ENCODE measurements at places on chromosomes 11 and 22. TPM values are rescaled to one million over a fixed set of nuclear protein-coding genes. Genes with fewer than 3 reads are reported as not detected.

DNA sequence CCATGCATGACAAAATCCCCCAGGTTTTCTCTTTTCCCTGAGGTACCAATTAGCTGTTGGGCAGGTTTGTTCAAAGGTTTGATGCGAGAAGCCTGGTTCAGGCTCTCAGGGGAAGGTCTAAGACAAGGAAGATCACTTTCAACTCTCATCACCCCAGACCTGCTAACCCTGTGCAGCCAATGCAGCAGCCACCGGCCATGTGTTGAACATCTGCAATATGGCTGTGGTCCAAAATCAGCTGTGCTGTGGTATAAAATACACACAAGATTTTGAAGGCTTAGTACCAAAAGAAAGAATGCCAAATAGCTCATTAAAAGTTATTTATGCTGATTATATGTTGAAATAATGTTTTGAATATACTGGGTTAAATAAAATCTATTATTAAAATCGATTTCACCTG lies 58.5 kb downstream of the SMCO4 start:
- H3K27me3 ChIP-seq = no peaks in the 10 kb centered on the region
- no peaks in the 10 kb centered on the region for H3K4me1 ChIP-seq
- H3K27ac ChIP-seq = no peak overlapping the region
- no peak overlapping the region for H3K4me3 ChIP-seq

GRCh38 chr11:21771097-21771496 lies 421.8 kb upstream of the ANO5 start:
- H3K36me3 ChIP-seq = no peaks in the 10 kb centered on the region
- H3K4me1 ChIP-seq = no peaks in the 10 kb centered on the region
- DNase-seq = no peak
- H3K4me3 ChIP-seq = no peak overlapping the region
- H3K27me3 ChIP-seq = no peaks in the 10 kb centered on the region
- H3K27ac ChIP-seq = no peak overlapping the region

DNA sequence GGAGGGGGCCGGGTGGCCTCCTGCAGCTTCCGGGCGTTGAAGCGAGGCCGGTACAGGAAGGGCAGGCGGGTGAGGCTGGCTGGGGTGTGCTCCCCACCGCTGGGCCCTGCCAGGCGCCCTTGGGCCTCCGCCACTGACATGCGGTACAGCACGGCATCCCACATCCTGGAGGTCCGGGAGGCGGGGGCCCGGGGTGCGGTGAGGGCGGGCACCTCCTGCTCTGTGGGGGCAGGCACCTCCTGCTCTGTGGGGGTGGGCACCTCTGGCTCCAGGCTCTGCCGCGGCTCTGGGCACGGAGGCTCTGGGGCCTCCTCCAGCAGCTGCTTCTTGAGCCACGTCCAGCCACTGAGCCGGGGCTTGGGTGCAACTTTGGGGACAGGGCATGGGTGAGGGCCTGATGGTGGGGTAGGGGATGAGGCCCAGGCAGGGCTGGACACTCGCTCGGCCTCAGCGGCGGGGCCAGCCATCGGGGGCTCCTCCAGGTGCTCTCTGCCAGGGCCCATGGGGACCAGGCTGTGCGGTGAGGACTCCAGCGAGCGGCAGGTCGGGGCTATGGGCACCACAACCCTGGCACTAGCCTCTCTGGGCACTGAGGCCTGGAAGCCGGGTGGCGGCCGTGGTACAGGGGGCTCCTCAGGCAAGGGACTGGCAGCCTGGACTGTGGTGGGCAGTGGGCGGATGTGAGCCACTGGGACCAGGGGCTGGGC lies 2.3 kb downstream of the PRR33 start:
- H3K4me3 ChIP-seq = peak overlapping the region; percentile 37
- H3K36me3 ChIP-seq = peaks cover 18% of the 10 kb centered on the region
- peak overlapping the region; percentile 71 for H3K27ac ChIP-seq
- peak; percentile 64 for DNase-seq

DNA sequence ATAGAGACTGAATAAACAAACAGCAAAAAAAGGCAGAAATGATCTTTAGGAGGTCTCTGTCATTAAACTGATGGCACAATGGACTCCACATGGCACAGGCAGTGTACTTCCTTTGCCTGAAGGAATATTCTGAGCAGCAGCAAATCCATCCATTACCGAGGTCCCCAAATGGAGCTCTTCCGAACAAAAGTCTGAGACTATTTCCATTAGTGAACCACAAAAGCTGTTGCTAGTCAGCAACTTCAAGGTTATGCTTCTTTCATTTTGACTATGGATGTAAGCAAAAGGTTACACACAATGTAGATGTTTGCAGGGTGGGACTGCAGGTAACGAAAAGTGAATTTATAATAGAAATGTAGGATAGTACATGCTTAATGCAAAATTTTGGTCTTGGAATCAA lies 14.5 kb downstream of the NARS2 start:
- H3K27me3 ChIP-seq = no peaks in the 10 kb centered on the region
- H3K4me3 ChIP-seq = peak overlapping the region; percentile 74
- H3K36me3 ChIP-seq = peaks cover 42% of the 10 kb centered on the region

GRCh38 chr11:49851971-49852389 lies 100.2 kb upstream of the OR4C13 start:
- H3K4me1 ChIP-seq = no peaks in the 10 kb centered on the region
- no peak overlapping the region for H3K4me3 ChIP-seq
- H3K27ac ChIP-seq = no peak overlapping the region
- DNase-seq = no peak
- no peaks in the 10 kb centered on the region for H3K36me3 ChIP-seq

DNA sequence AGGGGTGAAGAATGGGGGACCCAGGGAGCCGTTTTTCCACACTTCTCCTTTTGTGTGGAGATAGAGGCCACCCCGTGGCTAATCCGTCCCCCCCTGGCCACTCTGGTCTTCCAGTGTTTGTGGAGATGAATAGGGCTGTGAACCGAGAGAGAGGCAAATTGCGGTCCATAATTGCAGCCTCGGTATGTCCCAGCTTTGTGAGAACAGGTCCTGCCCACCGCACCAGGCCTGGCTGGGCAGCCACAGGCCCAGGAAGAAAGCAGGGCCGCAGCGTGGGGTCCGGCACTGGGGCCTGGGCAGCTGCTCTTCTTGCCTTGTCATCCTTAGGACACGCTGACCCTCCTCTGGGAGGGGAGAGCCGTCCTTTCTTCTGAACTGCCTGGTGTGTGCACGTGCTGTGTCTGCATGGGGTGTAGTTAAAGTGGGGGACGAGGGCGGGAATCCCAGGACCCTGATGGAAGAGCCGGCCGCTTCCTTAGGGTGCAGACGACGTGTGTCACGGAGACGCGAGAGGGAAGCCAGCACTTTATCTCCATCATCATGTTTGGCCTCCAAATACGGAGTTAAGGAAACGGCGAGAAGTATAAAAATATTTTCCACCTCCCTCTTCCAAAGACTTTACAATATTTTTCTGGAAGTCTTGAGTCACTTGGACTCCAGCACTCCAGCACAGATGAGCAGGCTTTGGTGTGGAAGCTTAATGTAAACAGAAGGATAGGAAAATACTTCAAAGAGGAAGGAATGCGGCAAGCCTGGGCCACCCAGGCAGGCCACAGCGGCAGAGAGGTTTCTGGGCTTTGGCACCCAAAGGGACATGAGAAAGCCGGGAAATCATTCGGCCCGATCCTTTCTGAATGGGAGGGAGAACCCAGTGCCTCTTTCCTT lies 1248.4 kb downstream of the BRD1 start:
- peaks cover 3% of the 10 kb centered on the region for H3K27me3 ChIP-seq
- H3K36me3 ChIP-seq = no peaks in the 10 kb centered on the region
- DNase-seq = no peak
- H3K4me1 ChIP-seq = no peaks in the 10 kb centered on the region
- no peak overlapping the region for H3K27ac ChIP-seq

GRCh38 chr22:20036084-20036482 lies 15.2 kb downstream of the TANGO2 start:
- no peaks in the 10 kb centered on the region for H3K27me3 ChIP-seq
- H3K4me1 ChIP-seq = peaks cover 4% of the 10 kb centered on the region
- H3K4me3 ChIP-seq = no peak overlapping the region
- H3K36me3 ChIP-seq = peaks cover 15% of the 10 kb centered on the region

- no peaks in the 10 kb centered on the region for H3K36me3 ChIP-seq
- H3K27me3 ChIP-seq = peaks cover 4% of the 10 kb centered on the region
- H3K27ac ChIP-seq = peak overlapping the region; percentile 83
- DNase-seq = no peak
- H3K4me1 ChIP-seq = peaks cover 17% of the 10 kb centered on the region
Measured at GRCh38 chr11:57516061-57516443, 550 bp upstream of the SLC43A1 start.

DNA sequence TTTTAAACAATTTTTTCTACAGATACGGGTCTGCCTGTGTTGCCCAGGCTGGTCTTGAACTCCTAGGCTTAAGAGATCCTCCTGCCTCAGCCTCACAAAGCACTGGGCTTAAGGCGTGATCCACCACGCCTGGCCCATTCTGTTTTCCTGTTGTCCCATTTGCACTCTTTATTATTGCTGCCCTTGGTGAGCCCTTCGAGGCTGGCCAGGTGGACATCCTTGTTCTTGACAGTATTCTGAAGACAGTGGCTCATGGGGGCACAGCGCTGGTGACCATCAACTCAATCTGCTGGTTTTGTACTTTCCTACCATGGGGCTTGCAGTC lies 35.6 kb downstream of the TBC1D22A start:
- peaks cover 34% of the 10 kb centered on the region for H3K36me3 ChIP-seq
- DNase-seq = no peak
- no peaks in the 10 kb centered on the region for H3K27me3 ChIP-seq
- H3K4me1 ChIP-seq = peaks cover 15% of the 10 kb centered on the region

DNA sequence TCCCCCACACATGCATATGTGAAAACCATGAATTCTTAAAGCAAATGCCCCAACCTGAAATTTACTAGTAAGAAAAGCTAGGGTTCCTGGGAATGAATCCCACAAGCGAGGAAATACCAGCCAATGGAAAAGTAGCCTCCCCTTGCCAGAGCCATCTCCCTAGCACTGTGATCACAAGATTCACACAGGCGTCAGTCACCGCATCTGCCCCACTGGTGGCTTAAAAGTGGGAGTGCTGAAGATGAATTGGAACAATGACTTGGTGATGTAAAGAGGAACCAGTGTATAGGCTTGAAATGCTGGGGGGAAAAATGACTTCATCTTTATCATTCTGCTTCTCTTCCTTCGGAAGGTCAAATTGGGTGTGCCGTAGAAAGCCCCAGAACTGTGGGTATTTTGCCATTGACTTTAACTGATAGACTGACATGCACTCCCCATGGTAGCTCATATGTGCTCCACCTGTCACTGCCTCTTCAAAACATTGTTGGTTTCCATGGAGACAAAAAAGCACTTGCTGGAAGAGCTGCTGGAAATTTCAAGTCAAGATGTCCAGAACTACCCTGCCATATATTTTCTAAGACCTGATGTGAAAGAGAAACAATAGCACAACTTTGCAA lies 19.2 kb upstream of the ASPHD2 start:
- DNase-seq = no peak
- H3K27ac ChIP-seq = no peak overlapping the region
- H3K27me3 ChIP-seq = peaks cover 4% of the 10 kb centered on the region
- H3K36me3 ChIP-seq = no peaks in the 10 kb centered on the region

DNA sequence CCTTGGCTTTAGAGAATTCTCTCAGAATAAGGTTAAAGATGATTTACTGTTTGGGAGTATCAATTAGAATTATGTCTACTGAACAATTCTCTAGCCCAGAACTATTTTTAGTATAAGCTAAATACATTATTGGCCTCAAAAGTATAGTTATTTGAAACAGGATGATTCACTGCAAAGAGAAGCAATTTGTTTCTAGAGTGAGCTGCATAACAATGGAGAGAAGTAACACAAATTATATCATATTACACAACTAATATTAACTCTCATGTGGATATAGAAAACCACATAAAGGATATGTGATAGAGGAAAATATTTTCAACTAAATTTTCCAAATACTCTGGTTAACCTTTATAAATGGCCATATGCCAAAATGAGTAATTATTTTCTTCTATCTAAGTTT lies 24.9 kb downstream of the PGM2L1 start:
- H3K27ac ChIP-seq = no peak overlapping the region
- DNase-seq = no peak
- no peaks in the 10 kb centered on the region for H3K27me3 ChIP-seq

DNA sequence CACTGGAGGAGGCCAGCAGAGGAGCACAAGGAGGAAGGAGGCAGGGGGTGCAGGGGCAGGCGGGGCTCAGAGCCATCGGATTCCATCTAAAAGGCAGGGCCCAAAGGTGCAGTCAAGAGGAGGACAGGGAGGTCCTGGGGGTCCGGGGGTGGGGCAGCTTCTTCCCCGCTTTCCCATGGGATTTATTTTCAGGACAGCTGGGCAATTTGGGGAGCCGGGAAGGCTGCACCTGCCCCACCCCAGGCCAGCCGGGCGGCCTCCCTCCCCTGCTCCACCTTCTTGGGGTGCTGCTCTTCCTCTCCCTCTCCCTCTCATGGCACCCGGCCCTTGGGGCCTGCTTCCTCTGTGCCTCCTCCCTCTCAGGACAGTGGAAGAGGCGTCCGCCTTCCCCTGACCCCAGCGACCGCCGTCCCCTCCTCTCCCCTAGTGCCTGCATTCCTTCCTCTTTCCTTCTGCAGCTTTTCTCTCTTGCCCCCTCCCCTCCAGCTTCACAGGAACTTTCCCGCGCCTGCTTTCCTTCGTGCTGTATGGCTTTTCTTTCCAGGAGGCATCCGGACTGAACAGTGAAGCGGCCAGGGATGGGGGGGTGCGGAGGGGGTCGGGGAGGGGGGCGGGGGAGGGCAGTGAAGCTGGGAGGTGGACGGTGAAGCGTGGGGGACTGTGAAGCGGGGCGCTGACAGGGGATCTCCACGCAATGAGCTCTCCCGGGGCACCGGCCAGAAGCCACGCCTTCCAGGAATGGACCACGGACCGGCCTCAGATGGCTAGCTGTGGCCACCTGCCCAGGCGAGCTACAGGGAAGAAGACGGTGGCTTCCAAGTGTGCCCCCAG lies 26.9 kb downstream of the APOBEC3H start:
- H3K27ac ChIP-seq = no peak overlapping the region
- no peak overlapping the region for H3K4me3 ChIP-seq
- H3K4me1 ChIP-seq = peaks cover 15% of the 10 kb centered on the region
- no peaks in the 10 kb centered on the region for H3K36me3 ChIP-seq
- no peak for DNase-seq
- no peaks in the 10 kb centered on the region for H3K27me3 ChIP-seq

DNA sequence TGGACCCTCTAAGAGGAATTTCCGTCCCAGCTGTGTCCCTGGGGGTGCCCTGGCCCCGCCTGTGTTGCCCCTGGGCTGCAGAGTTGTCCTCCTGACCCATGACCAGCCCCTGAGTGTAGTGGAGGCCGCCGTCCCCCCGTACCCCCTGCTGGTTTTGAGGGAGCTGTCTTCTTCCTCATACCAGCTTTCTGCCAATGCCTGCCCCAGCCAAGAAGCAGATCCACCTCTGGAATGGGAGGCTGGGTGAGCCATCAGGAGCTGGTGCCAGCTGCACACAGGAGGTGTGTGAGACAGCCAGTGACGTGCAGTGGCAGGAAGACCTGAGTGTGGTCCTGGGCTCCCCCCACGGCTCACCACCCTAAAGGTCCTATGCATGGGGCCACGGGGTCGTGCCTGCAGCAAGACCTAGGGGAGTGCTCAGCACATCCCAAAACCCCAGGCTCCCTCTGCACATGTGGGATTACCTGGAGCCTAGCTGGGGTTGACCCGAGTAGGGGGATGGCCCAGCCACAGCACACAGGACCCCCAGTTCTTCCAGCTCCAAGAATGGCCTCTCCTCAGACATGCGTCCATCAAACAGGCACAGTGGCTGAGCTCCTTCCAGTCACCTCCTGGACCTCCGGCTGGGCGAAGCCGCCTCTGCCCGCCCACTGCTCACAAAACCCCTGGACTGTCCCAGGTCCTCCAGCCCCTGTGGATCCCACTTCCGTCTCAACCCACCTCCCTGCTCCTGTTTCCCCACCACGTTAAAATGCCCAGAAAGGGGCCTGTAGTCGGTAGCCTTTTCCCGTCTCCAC lies 647.6 kb downstream of the BRD1 start:
- no peak overlapping the region for H3K4me3 ChIP-seq
- H3K4me1 ChIP-seq = no peaks in the 10 kb centered on the region
- no peaks in the 10 kb centered on the region for H3K36me3 ChIP-seq
- H3K27me3 ChIP-seq = peaks cover 2% of the 10 kb centered on the region
- no peak for DNase-seq

The OR4A47 gene
- total RNA-seq = not detected

The MAPK8IP2 gene
- total RNA-seq = 0.17 TPM

The JHY gene
- total RNA-seq = 0.71 TPM

The C11orf52 gene
- total RNA-seq = not detected

The DNAJB7 gene
- not detected for total RNA-seq

Measured in activated T-helper 1 cell treated with anti-CD3 and anti-CD28 coated beads, Interleukin-12 subunit alpha, Interleukin-12 subunit beta, Interleukin-2, Interleukin-4 antibody, amounts not matched to agents 30 ng/mL and 10 ng/mL and 1 ng/mL, durations not matched to agents 14 hours and 24 hours and 36 hours (primary cell).